ENCODE measurements at places on chromosomes 7 and 10. TPM values are rescaled to one million over a fixed set of nuclear protein-coding genes. Genes with fewer than 3 reads are reported as not detected.

- peak; percentile 40 for DNase-seq
These were observed 92.9 kb downstream of the MYL10 start for GRCh38 chr7:101536232-101536631.

The HSPA12A gene
- total RNA-seq, result 15.0 TPM

DNA sequence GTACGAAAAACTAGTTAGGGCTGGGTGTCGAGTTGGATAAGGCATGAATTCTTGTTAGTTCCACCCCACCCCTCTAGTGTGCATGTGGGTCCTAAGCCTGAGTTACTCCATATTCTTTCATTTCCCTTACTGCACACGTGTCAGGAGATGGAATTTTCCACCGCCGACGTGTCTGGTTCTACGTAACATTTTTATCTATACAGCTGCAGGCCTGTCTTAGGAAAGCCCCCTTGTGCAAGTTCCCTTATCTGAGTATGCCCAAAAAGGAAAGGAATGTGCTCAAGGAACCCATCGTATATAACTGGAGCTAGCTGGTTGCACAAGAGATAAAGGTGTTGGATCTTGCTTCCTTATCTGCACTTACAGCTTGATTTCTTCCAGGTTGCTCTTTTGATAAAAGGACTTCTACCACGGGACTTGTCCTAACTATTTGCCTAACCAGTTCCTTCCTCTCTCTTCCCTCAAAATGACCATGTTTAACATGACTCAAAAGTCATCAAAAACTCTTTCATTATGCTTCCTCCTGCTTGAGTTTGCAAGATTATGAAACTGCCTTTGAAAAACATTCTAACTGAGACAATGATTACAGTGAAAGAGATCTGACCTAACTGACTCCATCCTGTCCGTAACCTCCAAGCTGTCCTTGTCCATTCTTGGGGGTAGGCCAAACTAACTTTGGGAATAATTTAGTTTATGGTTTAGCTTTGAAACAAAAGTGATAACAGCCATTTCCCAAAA lies 181.4 kb downstream of the AKR1D1 start:
- no peak for DNase-seq

- no peak for DNase-seq
These were observed 86.9 kb downstream of the CXCL12 start for GRCh38 chr10:44297963-44298362.

The SLC26A5 gene
- not detected for total RNA-seq

DNA sequence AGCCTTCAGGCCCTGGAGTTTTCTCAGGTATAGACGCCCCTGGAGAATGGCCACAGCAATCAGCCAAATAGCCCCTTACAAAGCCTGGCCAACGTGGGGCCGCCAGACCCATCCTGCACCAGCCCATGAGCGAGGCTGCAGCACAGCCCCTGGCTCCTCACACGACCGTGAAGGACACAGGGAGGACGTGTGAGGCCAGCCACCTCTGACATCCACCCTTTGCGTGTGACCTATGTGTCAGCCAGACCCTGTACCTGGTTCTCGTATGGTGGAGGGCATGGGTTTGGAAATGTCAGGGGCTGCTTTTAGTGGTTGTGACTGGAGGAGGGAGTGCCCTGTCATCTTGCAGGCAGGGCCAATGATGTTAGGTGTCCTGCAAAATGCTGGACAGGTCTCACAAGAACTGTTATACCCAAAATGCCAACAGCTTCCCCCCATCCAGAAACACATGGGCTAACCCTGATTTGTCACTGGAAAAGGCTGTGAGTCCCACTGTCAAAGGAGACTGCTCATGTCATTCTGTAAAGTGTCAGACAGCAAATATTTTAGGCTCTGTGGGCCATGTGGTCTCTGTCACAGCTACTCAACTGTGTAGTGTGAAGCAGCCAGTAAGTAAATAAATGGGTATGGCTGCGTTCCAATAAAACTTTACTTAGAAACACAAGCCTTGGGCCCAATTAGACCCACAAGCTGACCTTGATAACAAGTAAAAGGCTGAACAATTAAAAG lies 30.0 kb downstream of the NOD1 start:
- DNase-seq, result no peak

GRCh38 chr7:94303695-94304094 lies 91.0 kb upstream of the COL1A2 start:
- no peak for DNase-seq

DNA sequence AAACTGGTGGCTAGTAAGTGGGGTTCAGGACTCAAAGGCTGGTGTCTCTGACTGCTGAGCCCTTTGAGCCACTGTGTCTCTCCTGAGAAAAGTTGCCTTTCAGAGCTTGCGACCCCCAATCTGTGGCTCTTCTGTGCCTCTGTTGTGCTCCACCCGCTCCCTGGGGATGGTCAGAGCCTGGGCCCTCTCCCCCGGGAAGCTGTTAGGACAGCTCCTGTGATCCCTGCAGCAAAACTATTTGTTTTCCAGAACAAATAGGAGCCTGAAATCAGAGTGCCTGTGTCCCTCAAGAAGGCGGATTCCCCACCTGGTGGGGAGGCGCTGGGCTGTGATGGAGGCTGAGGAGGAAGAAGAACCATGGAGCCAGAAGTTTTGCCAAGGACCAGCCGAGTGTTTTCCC lies 56.4 kb upstream of the MXI1 start:
- DNase-seq, result no peak

DNA sequence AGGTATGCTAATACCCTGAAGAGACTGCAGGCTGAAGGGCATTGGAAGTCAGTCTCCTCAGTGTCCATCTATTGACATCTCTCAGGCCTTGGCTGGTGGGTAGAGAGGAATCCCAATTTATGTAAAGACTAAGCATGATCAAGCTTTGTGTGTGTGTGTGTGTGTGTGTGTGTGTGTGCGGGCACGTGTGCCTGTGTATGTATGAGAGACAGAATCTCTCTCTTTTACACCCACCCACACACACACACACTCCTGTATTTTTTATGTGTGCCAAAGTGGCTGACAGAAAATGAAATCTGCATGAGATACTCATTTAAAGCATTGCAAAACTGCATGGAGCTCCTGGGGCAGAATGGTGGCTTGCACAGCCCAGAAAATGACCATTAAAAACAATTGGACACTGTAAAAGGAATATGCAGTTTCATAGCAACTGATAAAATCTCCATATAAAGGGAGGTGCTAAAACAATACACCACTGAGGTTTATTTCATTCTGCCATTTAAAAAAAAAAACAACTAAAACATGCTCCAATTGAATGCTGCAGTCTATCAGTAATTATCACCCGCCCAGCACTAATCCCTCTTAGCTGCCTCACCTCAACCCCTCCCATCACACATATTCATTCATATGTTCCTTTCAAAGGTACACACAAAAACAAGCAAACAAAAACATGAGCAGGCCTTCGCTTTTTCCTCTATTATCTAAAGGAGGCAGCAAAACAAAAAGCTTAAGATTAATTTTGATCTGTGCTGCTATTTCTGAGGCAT lies 385.0 kb downstream of the KCNMA1 start:
- no peak for DNase-seq

- no peak for DNase-seq
These were observed 152.8 kb downstream of the SGMS1 start for GRCh38 chr10:50470798-50471582.

The MYL10 gene
- total RNA-seq, result not detected

GRCh38 chr7:25611196-25611595 lies 382.9 kb upstream of the NPVF start:
- DNase-seq, result no peak

GRCh38 chr7:33733870-33734650 lies 171.3 kb upstream of the BMPER start:
- no peak for DNase-seq

DNA sequence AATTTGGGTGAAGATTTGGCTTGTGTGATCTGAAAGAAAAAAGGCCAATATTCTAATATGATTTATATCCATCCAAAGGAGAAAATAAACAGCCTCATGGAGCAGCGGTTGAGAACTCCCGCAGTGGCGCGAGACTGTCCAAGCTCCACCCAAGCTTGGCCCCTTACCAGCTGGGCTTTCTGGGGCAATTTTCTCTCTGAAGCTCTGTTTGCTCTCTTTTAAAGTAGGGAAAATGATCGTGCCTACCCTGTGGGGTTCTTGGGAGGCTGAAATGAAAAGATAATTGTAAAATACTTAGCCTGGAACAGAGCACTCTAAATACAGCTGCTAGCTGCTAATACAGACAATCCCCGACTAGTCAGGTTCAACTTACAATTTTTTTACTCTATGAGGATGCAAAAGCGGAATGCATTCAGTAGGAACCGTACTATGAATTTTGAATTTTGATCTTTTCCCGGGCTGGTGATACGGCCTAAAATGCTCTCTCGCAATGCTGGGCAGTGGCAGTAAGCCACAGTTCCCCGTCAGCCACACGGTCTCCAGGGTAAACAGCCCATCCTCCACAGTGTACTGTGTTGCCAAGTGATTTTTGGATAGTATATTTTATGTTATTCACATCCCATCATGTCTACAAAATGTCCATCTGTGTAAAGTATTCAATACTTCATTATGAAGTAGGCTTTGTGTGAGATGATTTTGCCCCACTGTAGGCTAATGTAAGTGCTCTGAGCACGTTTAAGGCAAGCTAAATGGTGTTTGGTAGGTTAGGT lies 137.7 kb downstream of the CHN2 start:
- no peak for DNase-seq

The ELFN1 gene
- total RNA-seq, result 10.5 TPM

DNA sequence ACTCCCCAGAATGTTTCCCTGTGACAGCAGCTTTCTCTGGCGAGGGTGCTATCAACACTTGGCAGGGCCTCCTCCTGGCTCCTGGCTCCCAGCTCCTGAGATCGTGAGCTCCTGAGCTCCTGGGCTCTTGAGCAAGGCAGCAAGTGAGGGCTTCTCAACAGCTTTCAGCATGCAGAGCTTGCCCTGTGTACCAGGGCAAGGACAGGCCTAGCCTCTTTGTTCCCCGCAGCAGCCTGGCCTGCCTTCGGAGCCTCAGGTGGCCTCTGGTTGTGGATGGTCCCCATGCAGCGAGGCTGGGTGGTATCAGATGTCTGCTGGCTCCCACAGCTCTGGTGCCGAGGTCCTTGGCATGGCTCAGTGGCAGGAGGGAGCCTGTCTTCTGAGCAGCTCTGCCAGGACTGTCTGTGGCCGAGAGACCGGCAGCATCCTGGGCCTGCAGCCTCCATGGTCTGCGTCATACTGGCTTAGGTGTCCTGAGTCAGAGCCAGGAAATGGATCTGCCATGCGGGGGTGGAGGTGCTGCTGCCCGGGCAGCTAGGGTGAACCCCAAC lies 44.2 kb downstream of the ZMIZ1 start:
- peak; percentile 58 for DNase-seq

The NPSR1 gene
- total RNA-seq, result not detected

The CH25H gene
- total RNA-seq, result 0.30 TPM

- DNase-seq, result no peak
These were observed 214.7 kb downstream of the CELF2 start for GRCh38 chr10:11232222-11232961.

The BTBD16 gene
- total RNA-seq, result not detected

The GIMAP7 gene
- total RNA-seq, result 16.8 TPM

The DPP6 gene
- total RNA-seq, result 0.25 TPM

GRCh38 chr7:123727071-123727837 lies 21.5 kb downstream of the WASL start:
- DNase-seq, result no peak

The CLCN1 gene
- not detected for total RNA-seq

- no peak for DNase-seq
These were observed 327.4 kb downstream of the CDK14 start for GRCh38 chr7:90923541-90923997.

The RARRES2 gene
- total RNA-seq, result 17.6 TPM

The DOCK1 gene
- 16.8 TPM for total RNA-seq

- no peak for DNase-seq
These were observed 5.4 kb downstream of the VGF start for GRCh38 chr7:101159696-101160674.

The CYP3A4 gene
- total RNA-seq, result not detected

DNA sequence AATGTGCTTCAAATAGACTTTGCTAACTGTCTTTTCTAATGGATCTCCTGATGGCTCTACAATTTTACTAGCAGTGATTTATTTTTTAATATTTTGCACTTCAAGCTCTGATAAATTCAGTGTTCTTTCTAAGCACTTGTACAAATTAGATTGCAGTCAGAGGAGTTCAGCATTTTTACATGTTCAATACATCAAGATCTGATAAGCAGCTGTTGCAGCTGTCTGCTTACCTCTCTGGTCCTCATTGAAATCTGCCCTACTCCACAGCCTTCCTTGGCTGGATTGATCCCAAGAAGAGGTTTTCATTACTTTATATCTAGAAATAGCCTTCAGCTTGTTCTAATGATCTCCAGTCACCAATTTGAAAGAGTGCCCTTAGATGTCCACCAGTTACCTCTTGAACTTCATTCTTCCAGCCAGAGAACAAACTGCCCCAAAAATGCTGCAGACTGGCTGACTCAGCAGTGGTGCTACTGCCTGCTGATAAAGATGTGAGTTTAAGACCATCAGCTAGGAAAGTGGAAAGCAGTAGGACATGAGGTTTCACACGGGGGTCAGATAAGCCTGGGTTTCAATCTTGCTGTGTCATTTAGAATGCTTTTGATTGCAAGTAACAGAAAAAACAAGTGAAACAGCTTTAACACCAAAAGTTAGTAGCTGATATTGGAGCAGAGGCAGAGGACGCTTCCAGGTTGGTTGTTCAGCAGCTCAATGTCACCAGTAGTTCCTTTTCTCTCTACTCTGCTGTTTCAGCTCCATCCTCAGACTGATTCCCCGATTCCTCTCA lies 350.9 kb upstream of the NPVF start:
- DNase-seq, result no peak

GRCh38 chr10:89646889-89647657 lies 2.0 kb upstream of the PANK1 start:
- DNase-seq, result no peak

DNA sequence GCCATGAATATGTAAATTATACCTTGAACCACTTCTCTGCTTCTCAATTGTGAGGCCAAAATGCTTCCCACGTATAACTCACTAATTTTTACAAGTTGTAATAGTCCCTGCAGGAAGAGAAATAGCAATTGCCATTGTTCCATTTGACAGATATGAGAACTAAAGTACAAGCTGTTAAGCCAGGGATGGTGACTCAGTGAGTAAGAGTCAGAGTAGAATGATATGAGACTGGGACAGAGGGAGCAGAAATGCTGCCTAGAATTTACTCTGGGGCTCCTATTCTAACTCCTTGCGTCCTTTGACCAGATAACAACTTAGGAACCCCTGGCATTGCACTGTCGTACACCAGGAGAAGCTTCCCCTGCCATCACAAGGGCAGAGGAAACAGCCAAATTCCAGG lies 45.1 kb upstream of the SEPTIN7 start:
- no peak for DNase-seq

DNA sequence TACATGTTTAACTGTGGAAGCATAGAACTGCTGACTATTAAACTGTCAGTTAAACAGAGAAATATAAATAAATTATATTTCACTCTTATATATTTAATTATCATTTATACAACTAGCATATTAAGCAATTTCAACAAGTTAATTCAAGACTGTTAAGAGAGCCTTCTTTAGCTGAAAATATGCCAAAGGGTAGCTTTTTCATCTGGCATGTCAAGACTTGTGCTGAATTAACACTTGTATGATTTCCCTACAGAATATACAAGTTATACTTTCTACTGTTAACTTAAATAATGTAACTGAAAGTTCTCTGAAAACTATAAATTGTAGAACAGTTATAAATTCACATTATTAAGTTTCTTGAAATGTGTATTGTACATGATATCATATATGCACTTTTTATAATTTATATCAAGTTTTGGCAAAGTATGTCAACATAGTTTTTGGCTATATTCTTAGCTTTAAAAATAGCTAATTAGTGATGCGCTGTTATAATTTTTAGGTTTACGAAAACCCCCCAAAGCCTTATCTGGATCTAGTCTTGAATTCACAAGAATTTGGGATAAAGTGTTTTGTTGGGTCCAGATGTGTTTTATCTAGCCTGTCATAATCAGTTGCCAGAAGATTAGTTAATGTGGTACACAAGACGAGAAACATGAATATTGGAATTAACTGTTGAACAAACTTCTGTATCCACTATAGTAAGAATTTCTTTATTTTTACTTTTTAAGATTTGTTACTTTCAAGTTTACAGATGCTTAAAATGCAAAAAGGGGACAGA lies 231.1 kb upstream of the FOXP2 start:
- DNase-seq, result no peak
